Fibroblast of skin of right biceps (primary cell): ENCODE measurements at places on chromosomes 11 and 22.

DNA sequence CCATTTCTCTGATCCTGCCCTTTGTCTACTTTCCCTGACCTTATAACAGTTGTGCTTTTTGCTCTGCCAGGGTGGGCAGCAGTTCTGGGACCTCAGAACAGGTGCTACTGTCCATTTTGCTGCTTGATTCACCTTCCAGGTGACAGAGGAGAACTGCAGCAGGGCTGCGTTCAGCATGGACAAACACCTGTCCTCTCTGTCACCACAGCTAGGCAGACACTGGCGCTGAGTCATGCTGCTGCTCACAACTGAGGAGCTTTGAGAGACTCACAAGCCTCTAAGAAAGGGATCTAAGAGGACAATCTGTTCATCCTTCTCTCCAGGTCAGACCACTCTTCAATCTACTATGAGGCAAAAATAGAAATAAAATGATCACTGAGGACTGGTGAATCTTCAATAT is 1144.5 kb upstream of the CCDC90B start:
- no peak for DNase-seq

DNA sequence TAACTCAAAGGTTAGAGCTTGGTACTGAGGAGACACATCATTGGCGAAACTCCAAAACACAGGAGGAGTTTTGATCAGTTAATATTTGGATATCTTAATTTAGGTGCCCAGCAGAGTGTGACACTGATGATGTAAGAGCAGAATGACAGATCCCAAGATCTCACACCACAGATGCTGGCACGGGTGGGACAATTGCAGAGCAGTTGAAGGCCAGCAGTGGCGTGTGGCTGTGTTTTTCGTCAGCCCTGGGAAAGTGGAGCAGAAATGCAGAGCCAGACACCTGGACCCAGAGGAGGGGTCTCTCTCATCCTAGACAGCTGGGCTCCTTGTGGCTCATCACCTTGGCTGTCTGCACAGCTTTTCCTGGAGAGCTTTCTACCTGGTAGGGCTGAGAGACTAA is 59.7 kb upstream of the CTTN start:
- DNase-seq = no peak

DNA sequence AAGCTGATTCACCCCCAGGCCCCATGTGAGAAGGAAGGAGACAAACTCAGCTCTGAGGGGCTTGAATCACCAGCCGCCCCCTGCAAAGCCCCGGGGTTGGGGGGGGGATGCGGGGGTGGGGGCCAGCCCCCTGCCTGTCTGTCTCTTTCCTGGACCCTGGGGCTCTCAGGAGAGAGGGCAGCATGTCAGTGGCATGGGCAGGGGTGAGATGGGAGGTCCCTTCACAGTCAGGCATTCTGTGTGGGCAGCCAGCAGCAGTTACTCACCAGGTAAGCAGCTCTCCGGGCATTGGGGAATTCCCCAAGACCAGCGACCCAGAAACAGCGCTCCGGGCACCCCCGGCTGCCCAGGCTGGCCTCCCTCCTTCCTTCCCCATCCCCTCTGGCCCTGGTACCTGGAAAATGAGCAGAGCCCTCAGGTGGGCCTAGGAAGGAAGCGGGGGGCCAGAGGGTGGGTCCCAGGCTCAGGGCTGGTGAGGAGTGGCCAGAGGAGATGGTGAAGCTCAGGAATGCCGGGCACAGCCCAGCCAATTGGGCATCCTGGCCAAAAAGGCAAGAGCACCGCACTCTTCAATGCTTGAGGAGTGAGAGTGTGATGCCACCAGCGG is 4.2 kb upstream of the LIF start:
- peak; percentile 57 for DNase-seq

DNA sequence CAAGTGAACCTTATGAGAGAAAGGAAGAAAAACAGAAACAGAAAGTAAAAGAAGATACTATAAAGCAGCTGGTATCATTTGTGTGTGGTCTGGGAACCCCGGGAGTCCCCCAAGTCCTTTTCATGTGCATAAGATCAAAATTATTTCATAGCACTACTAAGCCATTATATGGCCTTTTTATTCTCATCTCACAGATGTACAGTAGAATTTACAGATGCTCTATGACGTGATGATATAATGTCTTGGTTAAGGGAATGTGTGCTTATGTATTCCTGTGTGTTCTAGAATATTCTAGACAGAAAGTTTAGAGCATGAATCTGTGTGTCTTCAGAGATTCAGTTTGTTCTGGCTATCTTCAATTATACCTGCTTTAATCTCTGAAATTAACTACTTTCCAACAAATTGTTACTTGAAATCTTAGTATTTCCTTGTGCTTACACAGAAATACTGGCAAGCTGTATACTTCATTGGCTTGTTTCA is 8.6 kb upstream of the TPP1 start:
- DNase-seq = no peak

- no peak for DNase-seq
Observed at GRCh38 chr22:37260155-37260795, 16.2 kb upstream of the RAC2 start.

GRCh38 chr11:133841279-133842043 is 3.9 kb downstream of the SPATA19 start:
- DNase-seq = no peak

GRCh38 chr11:35459489-35459888 is 40.1 kb upstream of the SLC1A2 start:
- DNase-seq = no peak

DNA sequence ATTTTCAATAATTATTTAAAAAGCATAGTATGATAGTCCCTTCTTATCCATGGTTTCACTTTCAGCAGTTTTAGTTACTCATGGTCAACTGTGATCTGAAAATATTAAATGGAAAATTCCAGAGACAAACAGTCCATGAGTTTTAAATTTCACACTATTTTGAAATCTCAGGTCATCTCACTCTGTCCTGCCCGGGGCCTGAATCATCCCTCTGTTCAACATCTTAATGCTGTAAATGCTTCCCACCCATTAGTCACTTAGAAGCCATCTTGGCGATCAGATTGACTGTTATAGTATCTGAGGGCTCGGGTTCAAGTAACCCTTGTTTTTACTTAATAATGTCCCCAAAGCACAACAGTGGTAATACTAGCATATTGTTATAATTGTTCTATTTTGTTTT is 1509.3 kb downstream of the FAM181B start:
- no peak for DNase-seq

DNA sequence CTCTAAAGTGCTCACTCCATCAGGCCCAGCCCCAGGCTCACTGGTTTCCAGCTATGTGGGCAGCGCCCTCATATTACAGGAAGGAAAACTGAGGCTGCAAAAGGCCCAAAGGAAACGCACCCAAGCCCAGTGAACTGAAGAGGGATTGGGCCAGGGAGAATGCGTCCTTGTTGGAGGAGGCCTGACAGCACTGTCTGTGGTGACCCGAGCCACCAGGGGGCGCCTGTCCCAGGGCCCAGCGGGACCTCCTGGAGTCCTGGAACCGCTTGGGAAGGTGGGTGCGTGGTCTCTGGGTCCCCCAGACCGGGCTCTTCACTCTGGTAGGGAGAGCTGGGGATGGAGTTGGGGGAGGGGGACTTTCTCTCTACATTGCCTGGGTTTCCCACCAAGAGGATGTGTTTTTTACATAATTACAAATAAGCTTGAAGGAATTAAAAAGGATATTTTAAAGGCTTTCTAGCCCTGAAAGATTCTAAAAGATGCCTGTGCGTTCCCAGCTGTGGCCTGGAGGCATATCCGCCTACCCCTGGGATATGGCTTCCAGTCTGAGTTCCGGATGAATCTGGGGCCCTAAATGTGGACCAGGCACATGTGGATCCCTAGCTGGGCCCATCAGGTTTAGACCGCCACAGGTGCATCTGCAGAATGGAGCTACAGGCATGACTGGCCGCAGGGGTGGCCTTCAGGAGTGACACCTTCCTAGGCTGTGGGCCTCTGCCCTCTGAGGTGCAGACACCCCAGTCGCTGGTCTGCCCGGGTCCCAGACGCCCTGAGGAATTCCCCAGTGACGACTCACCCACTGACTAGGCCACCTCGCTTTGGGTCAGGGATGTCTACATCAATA is 4.2 kb downstream of the SPI1 start:
- peak; percentile 64 for DNase-seq

- DNase-seq = no peak
Observed at GRCh38 chr11:125959511-125959910, 13.7 kb downstream of the VSIG10L2 start.

DNA sequence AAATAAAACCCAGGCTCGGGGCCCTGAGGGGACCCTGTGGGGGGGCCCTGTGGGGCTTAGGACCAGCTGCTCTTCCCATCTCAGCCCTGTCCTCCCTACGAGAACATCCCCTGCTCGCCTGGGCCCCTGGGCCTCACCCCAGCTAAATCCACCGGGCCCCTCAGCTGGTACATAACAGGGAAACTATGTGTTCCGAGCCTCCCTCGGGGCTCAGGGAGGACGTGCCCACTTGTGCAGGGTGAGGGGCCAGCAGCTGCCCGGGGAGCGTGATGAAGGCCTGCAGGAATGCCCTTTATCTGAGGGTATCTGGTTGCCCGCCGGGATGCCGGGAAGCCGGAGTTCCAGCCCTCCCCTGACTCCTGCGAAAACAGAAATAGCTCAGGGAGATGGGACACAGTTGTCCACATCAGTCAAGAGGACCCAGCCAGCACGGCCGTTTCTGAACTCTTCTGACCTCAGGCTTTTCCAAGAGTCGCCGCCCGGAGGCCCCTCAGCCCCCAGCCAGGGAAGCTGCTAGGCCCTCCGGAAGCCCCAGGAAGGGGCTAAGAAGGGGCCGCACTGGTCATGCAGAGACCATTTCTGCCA is 20.6 kb downstream of the MRPL23 start:
- no peak for DNase-seq

DNA sequence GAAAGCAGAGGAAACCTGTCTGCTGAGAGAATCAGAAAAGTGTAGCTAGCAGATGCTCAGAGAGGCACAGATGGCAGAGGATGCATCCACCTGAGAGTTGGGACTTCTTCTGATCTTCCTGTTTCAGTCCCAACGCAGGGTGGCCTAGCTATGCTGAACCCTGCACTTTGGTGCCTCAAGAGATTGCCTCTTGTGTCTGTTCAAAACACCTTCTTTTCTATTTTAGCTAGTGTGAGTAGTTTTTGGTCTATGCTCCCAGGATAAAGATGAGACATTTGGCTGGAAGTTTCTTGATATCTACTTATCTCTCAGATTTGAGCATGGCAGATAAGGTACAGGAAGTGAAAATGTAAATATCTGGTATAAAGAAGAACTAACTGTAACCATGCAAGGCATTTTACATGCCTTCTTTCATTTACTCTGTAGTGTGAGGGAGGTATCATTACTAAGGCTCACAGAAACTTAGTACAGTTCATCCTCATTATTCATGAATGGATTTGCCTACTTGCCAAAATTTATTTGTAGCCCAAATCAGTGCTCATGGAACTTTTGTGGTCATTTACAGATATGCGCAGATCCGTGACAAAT is 47.0 kb upstream of the PSMA1 start:
- DNase-seq = no peak
